Stimulated activated CD4-positive, alpha-beta T cell treated with anti-CD3 and anti-CD28 coated beads, Interleukin-15, amount 100 ng/mL, for 24 hours (primary cell): ENCODE measurements at places on chromosomes 3 and 15.
A peak's percentile ranks its signal among the peaks of the same experiment; 100 is the strongest.

GRCh38 chr15:100601163-100601562 is 821 bp downstream of the LINS1 start:
- peak; percentile 63 for DNase-seq

DNA sequence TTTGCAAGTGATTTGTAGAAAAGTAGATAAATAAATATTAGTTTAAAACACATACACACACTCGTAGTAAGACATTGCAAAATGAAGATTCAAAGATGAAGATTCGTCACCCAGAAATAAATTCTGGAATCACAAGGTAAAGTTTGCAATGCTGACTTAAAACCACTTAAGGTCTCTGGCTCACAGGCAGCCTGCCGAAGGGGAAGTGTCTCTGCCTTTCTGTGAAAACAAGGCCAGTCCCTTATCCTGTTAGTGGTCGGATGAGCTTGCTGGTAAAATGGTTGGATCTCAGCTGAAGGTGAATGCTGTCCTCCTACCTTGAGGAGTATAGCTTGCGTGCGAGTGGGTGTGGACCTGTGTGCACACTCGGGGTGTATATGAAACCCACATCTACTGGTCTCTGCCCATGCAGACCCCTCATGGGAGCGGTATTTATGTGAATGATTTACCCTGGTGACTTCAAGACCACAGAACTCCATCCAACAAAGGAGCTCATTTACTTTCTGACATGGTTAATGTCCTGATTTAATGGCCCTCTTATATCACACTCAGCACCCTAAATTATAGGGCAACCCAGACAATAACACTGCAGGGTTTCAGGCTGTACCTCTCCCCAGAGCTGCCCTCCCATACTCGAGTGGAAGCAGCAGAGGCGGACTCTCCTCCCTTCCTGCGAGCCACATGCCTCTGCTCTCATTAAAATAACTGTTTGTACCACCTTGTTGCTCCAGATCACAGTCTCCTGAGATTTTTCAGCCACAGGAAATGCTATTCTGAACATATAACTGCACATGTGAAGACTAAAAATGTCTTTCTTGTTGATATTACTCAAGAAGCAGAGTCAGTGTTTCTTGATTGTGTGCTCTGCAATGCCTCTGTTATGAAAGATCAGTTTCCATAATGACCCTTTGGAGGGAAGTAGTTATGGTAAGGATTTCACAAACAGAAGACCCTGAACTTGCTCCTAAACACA is 45.9 kb upstream of the ALDH1A3 start:
- DNase-seq: no peak

DNA sequence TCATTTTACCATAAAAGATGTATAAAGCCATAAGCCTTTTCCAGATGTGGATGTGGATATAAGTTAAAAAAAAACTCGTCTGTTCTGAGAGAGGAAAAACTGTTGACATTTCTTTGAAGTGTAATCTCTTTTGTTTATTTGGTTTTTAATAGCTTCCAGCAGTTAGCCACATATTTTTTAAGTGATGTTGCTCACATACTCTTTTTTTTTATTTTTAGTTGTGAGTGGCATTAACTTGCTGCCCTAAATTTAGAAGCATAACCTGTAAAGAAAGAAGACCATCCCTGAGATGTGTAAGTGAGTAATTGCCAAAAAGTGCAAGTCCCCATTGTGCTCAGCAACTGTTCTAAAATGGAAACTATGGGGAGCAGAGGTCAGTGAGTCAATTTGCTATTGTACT is 415.9 kb upstream of the MDFIC2 start:
- no peak for DNase-seq

GRCh38 chr15:70212286-70212962 is 114.7 kb upstream of the TLE3 start:
- no peak for DNase-seq

GRCh38 chr15:42404461-42405235 is 45.3 kb downstream of the CAPN3 start:
- DNase-seq: no peak

DNA sequence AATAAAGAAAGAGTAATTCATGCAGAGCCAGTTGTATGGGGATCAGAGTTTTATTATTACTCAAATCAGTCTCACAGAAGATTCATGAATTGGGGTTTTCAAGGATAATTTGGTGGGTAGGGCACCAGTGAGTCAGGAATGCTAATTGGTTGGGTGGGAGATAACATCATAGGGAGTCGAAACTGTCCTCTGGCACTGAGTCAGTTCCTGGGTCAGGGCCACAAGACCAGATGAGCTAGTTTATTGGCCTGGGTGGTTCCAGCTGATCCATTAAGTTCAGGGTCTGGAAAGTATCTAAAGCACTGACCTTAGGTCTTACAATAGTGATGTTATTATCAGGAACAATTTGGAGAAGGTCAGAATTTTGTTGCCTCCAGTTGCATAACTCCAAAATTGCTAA is 998.6 kb upstream of the EPHA6 start:
- no peak for DNase-seq

DNA sequence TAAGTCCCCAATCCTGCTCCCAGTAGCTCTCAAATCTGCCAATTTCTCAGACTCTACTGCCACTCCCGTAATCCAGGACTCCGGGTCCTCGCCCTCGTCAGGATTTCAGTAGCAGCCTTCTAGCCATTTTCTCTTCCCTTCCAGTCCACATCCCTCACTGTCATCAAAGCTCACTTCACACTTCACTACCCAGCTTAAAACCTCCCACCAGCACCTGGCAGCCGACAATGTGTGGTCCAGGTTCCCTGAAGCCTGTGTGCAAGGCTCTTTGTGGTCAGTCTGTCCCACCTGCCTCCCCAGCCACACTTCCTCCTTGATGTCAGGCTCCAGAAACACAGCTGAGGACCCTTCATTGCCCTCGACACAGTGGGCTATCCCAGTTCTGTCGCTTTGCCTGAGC is 304.5 kb upstream of the ROPN1 start:
- DNase-seq: no peak
